Occipital lobe (tissue), 3 donors: ENCODE measurements at places on chromosomes 5 and 9.

DNA sequence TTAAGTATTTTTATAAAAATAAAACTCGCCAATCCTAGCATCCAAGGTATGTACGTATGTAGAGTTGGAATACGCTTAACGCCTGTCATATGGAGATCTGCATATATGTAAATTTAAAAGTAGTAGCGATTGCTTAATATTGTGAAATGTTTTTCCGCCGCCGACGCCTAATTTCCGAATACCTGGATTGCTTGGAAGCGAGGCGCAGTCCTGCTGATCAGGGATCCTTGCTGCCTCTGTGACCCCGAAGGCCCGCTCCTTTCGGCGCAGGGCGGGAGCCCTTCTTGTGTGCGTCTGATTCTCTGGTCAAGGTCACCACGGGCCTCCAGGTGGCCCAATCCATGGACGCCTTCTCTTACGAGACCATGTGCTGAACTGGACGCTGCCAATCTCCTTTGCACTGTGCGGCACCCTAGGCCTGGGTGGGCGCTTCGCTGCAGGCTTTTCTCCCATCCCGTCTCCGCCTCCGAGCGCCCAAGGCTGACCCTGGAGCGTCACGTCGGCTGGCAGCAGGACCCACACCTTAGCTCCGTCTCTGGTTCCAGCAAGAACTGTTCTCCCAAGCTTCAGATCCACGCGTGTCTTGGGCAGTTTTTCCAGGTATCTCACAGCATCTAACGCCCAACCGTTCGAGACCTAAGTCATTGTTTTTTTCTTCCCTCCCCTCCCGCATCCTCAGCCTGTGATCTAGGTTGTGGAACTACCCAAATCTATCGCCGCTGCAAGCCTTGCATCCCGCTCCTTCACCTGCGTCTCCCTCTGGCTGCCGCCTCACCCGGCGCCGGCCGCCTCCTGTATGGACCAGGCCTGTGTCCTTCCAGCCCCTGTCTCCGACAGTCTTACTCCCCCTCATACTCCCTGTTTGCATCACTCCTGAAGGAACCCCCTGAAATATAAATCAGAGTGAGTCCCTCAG, 3.6 kb upstream of the TRIM41 start:
- no peak for DNase-seq

- DNase-seq = no peak
These were observed 64.5 kb upstream of the SLC30A5 start for GRCh38 chr5:69029292-69029691.

DNA sequence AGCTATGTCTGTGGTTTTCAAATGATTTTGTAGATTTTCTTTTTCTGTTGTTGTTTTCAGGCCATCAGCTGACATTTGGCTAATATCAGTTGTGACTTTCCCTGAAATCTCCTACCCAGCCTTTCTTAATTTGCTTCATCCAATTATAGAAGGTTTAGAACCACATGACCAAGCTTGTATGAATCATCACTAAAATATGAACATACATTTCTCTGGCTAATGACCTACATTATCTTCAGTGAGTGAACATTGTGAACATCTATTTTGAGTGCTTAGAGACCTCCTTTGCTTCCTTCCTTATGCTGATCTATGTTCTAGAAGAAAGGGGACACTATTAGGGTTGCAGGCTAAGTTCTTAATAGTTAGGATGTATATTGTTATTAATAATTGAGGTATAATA, 532.5 kb downstream of the RAB3C start:
- no peak for DNase-seq

- DNase-seq = no peak
These were observed 485.7 kb upstream of the TUSC1 start for GRCh38 chr9:26163931-26164330.

DNA sequence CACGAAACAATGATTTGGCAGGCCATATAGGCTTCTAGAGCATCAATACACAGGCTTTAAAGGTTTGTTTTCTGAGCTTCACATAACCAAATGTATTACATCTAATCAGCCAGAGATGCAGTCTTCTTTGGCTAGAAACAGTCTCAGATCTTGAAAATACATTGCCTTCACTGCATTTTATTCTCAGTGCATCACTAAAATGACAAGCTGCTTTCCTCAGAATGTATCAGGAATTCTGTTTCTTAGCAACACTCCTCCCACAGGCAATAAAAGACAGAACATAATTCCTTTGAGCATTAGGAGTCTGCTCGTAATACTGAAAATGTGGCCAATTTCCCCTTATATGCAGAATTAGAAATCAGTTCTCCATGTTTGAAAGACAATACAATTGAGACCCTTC, 36.9 kb downstream of the FEM1C start:
- no peak for DNase-seq

- peak; percentile 42 for DNase-seq
These were observed 47.0 kb upstream of the SELENOP start for GRCh38 chr5:42858687-42859086.

GRCh38 chr9:132037458-132037857, 42.2 kb downstream of the MED27 start:
- DNase-seq = no peak

- DNase-seq = no peak
These were observed 13.0 kb downstream of the CCNH start for GRCh38 chr5:87399720-87400119.

- DNase-seq = no peak
These were observed 279.7 kb upstream of the MSX2 start for GRCh38 chr5:174444479-174445188.

- DNase-seq = no peak
These were observed 43.7 kb downstream of the LURAP1L start for GRCh38 chr9:12818431-12819000.

- DNase-seq = no peak
These were observed 13.6 kb upstream of the SYNPO start for GRCh38 chr5:150626853-150627276.

DNA sequence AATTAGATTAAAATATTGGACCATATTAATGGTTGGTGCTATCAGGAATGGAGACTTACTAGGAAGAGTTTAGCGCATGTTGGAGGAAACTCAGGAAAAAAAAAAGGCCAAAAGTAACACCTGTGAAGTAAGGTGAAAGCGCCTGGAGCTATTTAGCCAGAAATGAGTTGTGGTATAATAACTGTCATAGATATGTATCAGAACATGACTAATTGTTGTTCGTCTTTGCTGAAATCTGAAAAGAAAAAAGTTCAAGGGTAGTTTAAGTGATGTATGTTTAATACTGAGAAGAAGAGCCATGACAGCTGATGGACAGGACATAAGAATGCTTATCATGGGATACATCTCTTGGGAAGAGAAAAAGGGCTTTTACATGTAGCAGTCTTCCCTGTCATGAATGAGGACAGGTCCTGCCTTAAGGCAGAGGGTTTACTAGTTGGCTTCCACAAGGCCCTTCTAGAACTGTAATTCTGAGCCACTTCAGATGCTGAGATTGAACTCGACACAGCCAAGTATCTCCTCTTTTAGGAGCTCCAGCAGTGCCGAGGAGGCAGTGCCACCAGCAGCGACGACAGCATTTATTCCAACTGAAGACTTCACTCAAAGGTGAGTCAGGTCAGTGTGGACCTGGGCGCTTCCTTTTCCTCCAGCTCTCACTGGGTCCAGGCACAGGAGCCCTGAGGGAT, 940 bp upstream of the CAMK4 start:
- peak; percentile 47 for DNase-seq

- no peak for DNase-seq
These were observed 4.1 kb downstream of the LMX1B start for GRCh38 chr9:126617823-126618165.
